Suppressor macrophage treated with lipopolysaccharide for 1 hour (primary cell): ENCODE measurements at places on chromosomes 7 and 10.

DNA sequence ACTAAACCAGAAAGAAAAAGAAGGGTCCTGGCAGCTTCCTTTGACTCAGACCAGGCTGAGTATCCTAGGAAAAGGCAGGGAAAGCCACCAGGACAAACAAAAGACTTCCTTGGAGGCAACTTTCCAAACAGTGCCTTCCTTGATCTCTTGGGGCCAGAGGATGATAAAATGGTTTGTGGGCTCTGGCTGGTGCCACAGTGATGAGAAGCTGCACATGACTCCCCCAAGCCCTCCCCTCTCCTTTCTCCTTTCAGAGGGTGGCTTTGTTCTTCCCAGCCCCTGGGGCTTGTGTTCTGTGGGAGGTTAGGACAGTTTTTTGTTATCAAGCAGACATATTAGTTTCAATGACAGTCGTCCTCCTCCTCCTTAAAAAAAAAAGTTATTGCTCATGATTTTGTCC lies 183.2 kb downstream of the SEM1 start:
- no peak for DNase-seq

DNA sequence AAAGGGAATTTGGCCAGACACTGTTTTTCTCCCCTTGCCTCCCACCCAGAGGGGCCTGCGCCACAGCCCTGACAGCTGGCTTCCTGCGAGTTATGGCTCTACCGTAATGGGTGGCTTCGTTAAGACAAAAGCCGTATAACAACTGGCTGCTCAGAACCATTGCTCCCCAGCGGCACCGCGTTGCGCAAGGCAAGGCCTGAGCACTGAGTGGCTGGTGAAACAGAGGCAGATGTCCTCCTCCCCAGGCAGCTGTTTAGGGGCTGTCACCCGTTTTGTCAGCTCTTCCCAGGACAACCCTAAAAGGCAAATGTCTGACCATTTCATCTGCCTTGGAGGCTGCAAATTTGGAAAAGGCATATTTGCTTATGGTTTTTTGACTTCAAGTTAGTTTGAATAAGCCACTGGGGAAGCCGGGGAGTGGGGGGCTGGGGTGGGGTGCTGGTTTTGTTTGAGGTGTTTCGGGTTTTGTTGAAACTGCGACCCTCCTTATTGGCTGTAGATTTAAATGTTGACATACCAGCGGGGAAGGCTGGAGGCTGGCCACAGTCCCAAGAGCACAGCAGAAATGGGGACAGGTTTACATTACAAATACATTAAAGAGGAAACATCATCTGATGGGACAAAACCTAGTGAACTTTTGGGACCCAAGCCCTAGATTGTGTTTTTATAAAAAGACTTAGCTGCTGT lies 681 bp upstream of the SPOCK2 start:
- peak; percentile 25 for DNase-seq

- no peak for DNase-seq
These were observed 35.3 kb upstream of the ADD3 start for GRCh38 chr10:109972372-109973001.

DNA sequence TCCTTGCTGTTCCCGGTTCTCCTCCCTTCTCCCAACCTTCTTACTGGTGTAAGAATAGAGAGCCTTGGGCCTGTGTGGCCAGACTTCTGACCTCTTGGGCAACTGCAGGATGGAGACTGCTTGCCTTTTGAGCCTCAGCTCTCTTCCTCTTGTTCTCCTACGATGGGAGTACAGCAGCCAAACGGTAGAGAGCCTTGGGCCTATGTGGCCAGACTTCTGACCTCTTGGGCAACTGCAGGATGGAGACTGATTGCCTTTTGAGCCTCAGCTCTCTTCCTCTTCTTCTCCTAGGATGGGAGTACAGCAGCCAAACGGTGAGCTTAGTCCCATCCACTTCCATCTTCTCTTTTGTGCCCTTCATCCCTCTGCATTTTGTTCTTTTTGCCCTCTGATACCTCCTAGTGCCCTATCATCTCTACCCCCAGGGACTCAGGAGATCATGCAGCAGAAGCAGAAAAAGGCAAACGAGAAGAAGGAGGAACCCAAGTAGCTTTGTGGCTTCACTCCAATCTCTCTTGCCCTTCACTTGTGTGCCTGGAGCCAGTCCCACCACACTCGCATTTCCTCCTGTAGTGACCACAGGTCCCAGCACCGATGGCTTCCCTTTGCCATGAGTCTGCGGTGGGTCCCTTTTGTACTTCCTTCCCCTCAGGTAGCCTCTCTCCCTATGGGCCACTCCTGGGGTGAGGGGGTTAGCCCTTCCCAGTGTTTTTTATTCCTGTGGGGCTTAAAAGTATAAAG lies 15.3 kb downstream of the SLC25A13 start:
- no peak for DNase-seq

- DNase-seq = peak; percentile 38
These were observed 72.7 kb downstream of the LHPP start for GRCh38 chr10:124534231-124534798.

DNA sequence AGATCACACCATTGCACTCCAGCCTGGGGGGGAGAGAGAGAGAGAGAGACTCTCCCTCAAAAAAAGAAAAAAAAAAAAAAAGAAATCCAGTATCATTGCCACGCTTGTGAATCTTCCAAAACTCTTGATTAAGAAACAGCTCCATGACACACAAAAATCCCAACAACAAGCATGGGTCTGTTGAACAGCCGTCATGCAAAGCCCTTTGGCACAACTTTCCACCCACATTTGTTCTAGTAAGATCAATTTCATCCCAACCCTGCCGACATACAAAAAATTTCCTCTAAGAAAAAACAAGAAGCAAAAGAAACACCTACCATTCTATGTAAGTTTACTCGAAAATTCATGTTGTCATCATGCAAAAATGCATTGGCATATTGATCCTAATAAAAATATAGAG lies 62.8 kb downstream of the ARMH3 start:
- no peak for DNase-seq

DNA sequence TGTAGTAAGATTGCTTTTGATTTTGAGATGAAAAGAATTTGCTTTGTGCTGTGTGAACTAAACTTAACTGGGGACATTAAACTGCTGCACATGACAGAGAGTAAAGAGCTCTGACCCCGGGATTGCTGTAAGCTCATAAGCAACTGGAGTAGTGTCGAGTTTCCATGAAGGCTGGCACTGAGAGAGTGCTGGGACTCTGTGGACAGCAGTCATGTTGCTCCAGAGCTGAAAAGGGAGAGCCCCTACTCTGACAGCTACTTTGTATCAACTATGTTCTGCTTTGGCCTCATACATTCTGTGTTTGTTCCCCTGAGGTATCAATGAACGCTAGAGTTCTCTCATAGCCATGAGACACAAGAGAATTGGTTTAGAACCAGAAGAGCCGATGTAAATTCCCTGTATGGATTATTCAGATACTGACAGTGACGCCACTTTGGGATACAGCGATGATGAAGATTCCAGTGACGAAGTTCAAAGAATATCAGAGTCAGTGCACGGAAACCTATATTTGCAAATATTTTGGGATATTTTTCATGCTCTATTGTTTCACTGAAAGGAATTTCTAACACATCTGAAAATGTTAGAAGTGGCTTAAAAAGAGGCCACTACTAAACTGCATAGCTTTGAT lies 185.9 kb upstream of the DKK1 start:
- no peak for DNase-seq

DNA sequence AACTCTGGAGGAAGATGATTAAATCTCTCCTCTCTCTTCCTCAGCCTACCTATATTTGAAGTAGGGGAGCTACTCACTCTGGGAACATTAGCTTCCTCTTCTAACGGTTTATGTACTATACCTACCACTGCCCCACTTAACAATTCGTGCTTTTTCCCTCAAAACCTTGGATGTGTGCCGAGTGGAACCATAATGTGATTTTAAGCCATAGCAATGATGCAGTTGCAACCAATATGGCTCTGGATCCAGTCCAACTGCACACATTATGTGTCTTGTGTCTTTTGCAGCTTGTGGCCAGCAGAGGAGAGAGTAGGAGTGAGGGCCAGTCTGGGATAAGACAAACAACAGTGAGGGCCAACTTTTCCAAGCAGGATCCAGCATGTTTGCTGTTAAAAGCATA lies 170.7 kb downstream of the GATA3 start:
- no peak for DNase-seq

- peak; percentile 70 for DNase-seq
These were observed 58.7 kb upstream of the ANTXRL start for GRCh38 chr10:46227936-46228562.

DNA sequence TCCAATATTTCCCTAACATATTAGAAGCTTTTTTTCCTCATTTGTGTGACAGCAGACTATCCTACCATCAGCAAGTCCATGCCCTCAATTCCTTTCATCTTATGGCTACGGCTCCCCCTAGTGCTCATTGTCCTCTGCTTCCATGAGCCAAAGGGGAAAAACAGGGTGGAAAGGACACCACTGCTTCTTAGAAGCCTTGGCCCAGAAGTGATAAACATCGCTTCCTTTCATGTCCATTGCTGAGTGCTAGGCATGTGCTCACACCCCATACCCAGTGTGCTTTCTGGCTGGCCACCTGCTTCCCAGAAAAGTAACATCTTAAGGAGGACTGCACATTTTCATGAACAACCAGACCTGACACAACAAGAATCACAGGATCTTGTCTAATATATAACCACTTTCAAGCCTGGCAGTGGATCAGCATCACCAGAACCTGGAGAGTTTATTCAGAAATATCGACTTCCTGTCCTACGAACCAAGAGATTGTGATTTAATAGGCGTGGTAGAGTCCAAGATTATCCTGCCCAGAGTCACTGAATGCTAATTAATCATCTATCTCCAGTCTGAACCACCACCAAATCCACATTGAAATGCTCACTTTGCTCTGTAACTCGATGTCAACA lies 650.5 kb upstream of the SORCS1 start:
- DNase-seq = peak; percentile 77

- DNase-seq = no peak
These were observed 359.4 kb downstream of the GALNT17 start for GRCh38 chr7:71491336-71491735.

- no peak for DNase-seq
These were observed 30.3 kb downstream of the PITRM1 start for GRCh38 chr10:3142146-3142875.

DNA sequence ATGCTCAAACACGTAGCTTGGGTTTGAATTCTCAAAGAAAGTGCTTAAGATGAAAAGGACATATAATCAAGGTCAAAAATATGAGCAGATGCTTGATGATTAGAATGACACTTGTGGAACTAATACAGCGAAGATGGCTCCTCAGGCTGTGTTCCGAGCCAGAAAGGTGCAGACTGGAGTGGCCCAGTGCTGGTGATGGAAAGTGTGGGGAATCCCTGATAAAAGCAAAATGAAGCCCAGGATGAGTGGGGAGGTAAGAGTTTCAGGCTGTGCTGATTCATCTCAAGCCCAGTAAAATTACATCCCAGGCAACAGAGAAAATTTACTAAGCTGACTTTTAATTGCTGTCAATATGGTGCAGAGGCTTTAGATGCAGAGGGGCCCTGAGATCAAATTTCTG lies 77.8 kb upstream of the IKZF1 start:
- no peak for DNase-seq

- DNase-seq = no peak
These were observed 176.2 kb downstream of the WDR11 start for GRCh38 chr10:121027371-121027770.

DNA sequence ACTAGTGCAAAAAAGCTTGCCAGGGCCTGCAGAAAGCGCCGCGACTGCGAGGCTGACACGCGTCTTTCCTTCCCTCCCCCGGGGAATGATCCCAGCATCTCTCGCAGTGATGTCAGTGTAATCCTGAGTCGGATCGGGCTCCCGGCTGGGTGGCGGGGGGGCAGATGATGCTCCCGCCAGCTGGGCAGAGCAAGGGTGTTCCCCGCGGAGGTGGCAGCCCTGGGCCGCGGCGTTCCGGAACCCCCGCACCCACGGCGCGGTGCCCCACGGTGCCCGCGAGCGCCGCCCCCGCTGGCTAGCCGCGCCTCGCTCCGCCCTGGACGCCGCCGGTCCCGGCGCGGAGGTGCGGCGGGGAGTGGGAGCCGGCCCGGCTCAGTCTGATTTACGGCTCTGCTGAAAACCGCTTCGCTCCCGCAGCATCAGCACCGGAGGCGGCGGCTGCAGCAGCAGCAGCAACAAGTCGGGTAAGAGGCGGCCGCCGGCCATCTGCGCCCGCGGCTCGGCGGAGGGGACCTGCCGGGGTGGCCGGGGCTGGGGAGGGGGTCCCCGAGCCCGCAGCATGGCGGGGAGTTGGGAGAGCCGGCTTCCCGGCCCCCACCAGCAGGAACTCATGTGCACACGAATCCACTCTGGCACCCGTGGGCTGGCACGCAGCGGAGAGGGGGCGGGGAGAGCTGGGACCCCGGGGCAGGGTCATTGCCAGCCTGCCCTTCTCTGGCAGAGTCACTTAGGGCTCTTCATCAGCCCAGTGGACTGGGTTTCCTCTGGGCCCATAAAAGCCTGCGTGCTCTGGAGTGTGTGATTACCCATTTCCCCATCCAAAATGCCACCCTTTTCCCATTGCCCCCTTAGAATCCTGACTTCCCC lies at the start of gene ZNF365:
ZNF365 (plus strand) TSS at position 375 of the 867 bp plus-strand sequence. CDS start 1,825 bp downstream, outside the sequence.
- DNase-seq = peak; percentile 32

DNA sequence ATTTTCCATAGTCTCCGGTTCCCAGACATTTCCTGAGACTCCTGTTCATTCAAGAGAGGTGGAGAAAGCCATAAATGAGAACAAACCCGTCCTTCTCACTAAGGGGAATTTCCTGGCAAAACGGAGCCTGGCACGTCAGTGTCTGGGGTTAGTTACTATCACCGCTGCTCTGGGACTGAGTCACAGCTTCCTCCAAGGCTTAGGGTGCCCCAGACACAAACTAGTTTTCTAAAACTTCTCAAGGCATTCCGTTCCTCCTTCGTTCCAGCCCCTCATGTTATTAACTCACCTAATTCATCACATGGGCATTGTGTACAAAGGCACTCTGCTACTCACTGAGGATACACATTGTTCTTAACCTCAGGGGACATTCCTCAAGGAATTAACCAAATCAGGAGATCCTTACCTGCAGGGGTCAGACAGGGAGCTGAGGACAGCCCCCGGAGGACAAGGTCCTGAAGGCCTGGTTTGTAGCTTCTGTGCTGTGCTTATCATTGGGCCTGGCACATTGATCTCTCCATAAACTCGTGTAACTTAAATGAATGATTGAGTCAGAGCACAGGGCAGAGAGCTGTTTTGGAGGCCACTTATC lies 103.0 kb upstream of the KLF6 start:
- peak; percentile 97 for DNase-seq

GRCh38 chr7:148058092-148058491 lies 532.5 kb upstream of the C7orf33 start:
- DNase-seq = no peak

- DNase-seq = no peak
These were observed 2.2 kb downstream of the STN1 start for GRCh38 chr10:103915796-103916195.

GRCh38 chr7:43096875-43097274 lies 15.6 kb upstream of the HECW1 start:
- DNase-seq = no peak

- DNase-seq = no peak
These were observed 94.8 kb upstream of the PPIF start for GRCh38 chr10:79252450-79252849.

DNA sequence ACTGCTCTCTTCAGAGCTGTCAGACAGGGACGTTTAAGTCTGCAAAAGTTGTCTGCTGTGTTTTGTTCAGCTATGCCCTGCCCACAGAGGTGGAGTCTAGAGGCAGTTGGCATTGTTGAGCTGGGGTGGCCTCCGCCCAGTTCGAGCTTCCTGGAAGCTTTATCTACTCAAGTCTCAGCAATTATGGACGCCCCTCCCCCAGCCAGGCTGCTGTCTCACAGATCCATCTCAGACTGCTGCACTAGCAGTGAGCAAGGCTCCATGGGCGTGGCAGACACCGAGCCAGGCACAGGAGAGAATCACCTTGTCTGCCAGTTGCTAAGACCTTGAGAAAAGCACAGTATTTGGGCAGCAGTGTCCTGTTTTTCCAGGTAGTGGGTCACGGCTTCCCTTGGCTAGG lies 98.1 kb downstream of the SDHAF3 start:
- DNase-seq = no peak

- DNase-seq = no peak
These were observed 8.8 kb downstream of the NOS3 start for GRCh38 chr7:150999497-151000230.
